ENCODE measurements at places on chromosomes 16 and 17.

GRCh38 chr17:44796731-44797130, 33.4 kb downstream of the GJC1 start:
- no peak for DNase-seq

GRCh38 chr17:7988750-7989178, 13.7 kb upstream of the GUCY2D start:
- DNase-seq = peak; percentile 71

DNA sequence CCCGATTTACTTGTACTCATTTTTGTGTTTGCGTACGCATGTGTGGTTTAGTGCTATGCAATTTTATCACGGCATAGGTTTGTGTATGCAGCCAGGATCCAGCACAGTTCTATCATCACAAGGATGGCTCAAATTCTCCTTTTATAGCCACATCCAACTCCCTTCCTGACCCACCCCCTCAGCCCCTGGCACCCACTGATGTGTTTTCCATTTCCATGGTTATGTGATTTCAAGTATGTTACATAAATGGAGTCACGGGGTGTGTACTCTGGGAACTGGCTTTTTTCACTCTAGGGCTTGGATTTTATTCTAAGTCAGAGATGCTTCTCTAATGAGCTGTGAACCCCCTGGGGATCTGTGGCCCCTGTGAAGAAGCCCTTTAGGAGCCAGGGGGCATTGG, 16.8 kb downstream of the IL4R start:
- DNase-seq = peak; percentile 28

GRCh38 chr17:17902877-17903276, 66.1 kb upstream of the SREBF1 start:
- DNase-seq = no peak

DNA sequence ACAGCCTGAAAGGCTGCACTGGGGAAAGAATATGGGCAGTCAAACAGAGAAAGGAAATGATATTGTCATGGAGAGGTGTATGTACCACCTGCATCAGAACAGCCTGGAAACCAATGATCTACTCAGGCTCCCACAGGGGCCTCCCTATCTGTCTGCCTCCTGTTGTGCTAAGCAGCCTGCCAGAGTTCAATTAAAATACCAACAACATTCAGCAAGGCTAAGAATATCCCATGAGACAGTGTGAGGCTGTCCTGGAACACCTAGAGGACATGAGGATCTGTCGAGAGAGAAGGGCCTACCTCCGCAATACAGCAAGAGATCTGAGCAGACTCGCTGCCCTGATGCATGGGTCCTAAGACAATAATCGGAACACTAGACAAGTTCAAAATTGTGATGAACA, 8.4 kb downstream of the FXR2 start:
- no peak for DNase-seq

DNA sequence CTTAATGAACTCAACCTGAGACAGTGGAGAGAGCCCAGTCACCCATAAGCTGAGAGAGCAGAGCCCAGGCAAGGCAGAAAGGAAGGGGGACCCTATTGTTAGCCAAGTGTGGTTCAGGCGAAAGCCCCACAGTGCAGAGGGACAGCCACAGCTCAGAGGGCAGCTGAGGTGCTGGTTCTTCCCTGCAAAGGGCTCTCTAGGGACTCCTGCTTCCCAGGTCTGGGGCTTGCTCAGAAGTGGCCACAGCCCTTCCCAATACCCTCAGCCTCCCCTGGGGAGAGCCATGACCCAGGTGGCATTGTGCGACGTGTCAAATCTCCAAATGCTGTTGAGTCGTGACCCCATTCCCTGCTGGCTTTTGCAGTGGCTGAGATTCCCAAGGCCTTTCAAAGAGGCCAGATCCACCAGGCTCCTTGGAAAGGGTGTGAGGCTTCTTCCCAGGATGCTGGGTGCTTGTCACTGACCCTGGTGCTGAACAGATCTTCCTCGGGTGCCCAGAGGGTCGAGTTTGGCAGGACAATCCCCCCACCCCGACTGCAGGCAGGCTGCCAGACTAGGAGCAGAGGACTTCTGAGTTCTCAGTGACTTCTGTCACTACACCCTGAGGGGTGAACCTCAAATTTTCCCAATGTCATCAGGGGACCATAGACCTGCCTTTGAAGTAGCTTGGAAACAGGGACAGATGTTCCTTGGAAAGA, 2.5 kb upstream of the CCL17 start:
- no peak for DNase-seq

DNA sequence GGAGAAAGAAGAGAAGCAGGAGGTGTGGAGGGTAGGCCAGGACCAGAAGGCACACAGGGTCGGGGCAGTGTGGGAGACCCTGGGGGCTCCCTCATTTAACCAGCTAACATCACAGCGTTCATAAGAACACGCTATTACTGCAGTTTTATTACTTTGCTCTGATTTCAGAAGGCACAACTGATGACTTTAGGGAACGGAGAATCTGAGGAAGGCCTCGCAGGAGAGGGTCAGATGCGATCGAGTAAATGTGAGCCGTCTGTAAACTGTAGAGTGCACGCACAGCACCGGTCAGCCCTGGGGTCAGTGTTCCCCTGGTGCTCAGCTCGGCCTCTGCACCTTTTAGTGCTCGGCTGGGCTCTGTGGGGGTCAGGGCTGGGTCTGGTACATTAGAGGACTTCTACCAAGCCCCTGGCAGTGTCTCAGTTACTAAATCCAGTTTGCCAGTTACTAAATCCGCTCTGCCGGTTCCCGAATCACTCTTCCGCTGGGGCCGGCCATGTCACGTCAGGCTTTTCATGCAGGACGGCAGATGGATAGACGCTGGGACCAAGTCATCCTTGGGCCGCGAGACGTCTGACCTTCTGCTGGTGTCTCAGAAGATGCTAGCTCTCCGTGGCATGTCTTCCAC, 325.9 kb downstream of the SEC14L1 start:
- no peak for DNase-seq

DNA sequence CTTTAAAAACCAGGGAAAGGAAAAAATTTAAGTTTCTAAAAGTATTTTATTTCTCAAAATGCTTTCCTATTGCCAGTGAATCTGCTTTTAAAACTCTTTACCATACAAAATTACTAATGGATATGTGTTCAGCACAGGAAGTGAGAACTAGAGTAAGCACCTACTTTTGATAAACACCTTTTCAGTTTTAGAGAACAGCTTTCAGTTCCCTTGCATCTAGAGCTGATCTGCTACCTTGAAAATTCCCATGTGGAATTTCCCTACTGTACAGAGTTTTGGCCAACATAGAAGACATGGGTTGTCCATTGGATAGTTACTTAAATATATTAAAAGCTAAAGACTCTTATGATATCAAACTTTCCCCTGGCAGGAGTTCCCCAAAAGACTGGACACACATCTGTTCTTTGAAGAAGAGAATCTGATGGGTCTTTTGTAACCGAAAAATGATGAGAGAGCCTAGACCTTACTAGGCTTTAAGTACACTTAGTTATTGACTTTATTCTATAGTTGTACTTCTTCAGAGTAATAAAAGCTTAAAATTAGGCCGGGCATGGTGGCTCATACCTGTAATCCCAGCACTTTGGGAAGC, 112.1 kb upstream of the CNTNAP4 start:
- DNase-seq = no peak

DNA sequence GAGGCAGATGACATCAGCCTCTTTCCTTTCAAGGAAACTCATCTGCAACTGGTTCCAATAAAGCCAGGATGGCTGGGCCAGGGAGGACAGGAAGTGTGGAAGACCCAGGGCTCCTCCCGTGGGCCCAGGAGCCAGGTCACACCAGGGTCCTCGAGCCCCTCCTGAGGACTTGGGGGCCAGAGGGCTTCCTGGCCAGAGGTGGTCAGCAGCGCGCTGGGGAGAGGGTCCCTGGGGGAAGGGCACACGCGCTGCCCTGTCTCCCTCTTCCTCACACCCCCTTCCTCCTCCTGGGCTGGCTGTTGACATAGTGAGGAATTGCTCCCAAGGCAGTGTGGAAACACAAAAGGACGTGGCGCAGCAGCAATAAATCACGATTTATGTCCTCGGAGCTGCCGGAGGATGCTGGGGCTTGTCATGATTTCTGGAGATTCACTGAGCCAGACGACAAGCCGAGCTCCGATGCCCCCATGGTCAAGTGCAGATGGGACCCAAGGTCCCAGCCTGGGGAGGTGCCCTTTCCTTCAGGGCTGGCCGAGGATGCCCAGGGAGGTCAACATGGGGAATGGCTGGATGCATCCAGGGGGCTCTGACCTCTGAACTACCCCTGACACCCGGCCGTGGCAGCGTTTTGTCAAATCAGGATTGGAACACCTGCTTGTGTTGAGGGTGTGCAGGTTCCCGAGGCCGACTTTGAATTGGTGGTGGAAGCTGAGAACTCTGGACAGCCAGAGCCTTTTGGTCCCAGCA, 152.6 kb downstream of the IRF8 start:
- no peak for DNase-seq

GRCh38 chr16:8323153-8323552, 267.2 kb downstream of the TMEM114 start:
- no peak for DNase-seq

GRCh38 chr16:65689726-65690125, 567.9 kb upstream of the CDH11 start:
- no peak for DNase-seq

- DNase-seq = no peak
Measured at GRCh38 chr16:74455619-74456289, 34.5 kb upstream of the CLEC18B start.

- DNase-seq = peak; percentile 79
Measured at GRCh38 chr16:85464383-85465305, 148.5 kb upstream of the GSE1 start.

- no peak for DNase-seq
Measured at GRCh38 chr16:65042438-65043365, 79.2 kb downstream of the CDH11 start.

DNA sequence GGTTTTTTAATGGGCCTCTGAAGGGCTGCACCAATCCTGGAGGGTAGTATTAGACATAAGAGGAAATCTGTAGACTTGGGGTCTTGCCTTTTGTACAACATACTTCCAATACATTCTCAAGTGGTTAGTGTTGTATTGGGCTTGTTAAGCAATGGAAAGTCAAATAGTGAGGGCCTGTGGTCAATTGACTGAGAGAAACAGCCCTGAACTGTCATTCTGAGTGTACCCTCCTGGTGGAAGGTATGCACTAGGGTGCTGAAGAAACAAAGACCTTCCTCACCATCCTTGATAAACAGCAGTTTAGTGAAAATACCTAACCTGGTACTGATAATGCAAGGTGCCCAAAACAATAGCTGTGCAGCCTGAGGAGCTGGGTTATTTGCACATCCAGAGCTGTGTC, 22.2 kb downstream of the OR2C1 start:
- no peak for DNase-seq

GRCh38 chr17:54891176-54891821, 9.4 kb upstream of the TOM1L1 start:
- no peak for DNase-seq

DNA sequence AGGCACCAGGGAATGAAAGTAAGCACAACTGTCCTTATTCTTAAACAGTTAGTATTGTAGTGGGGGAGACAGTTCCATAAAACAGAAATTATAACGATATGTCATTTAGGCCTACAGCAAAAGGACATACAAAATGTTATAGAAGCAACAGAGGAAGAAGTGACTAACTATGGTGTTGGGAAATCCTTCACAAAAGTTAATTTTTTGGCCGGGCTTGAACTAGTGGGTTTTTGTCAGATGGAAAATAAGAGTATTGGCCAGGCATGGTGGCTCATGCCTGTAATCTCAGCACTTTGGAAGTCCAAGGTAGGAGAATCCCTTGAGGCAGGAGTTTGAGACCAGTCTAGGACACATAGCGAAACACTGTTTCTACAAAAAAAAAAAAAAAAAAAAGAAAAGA, 127.8 kb downstream of the SSH2 start:
- DNase-seq = no peak

DNA sequence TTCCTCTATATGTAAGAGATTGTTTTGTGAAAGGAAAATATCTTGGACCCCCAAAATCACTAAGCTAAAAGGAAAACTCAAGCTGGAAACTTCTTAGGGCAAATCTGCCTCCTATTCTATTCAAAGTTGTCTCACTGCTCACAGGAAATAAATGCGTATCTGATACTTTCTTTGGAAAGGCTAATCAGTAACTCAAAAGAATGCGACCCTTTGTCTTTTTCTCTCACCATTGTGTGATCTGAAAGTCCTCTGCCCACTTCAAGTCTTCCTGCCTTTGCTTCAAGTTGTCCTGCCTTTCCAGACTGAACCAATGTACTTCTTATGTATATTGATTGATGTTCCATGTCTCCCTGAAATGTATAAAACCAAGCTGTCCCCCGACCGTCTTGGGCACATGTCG, 157.3 kb downstream of the KIF2B start:
- DNase-seq = no peak

DNA sequence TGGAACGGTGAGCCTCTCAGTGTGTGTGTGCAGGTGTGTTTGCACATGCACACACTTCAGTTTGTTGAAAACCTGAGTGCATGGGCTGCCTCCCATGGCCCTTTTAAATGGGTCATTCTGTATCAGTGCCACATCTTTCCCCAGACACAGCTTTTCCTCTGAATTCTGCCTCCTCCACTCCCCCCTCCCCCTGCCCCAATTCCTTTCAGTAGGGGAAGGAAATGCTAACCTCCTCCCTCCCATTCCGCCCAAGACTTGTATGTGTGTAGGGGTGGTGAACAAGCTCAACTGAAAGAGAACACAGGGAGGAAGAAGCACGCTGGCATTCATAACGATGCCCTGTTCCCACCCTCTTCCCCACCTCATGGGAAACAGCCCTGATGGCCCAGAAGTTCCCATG, 34.3 kb downstream of the C17orf75 start:
- peak; percentile 30 for DNase-seq

GRCh38 chr16:21235199-21235585, 1.7 kb downstream of the ANKS4B start:
- no peak for DNase-seq

GRCh38 chr17:44205962-44206824, 6.5 kb upstream of the ATXN7L3 start:
- DNase-seq = no peak

- no peak for DNase-seq
Measured at GRCh38 chr17:55321427-55322060, 56.8 kb downstream of the HLF start.

DNA sequence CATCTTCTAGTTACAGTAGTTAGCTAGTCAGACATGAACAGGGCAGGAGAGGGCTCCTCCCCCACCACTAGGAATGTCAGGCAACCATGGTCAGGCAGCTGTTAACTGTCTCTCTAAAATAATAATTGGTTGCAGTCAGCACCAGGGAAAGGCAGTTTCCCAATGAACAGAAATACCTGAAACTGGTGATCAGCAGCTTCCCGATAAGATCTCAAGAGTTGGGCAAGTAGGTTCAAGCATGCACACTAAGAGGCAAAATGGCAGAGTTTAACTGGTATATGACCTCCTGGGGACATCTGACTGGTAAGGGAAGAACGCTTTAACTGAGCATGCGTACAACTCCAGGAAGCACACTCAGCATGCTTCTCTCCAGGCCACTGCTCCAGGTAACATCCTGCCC, 12.6 kb upstream of the XYLT1 start:
- no peak for DNase-seq
